ENCODE measurements at places on chromosomes 13 and 19.

DNA sequence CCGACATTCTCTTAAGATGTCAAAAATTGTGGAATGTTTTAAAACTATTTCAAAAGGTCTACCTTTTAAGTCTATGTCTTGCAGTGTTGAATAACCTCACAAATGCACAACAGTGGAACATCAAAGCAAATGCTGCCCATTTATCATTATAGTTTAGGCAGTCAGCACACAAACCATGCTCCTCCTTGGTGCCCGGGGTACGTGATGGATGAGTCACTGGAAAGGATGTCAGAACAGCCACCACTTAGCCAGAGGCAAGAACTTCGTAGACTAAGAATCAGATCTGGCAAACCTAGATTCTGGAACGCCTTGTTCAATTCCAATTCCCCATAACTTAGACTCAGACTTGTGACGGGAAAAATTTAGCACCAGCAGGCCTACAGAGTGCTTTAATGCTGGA, 343.6 kb downstream of the FGF9 start:
- no peaks in the 10 kb centered on the region for H3K27me3 ChIP-seq
- H3K4me3 ChIP-seq: no peak overlapping the region
- no peaks in the 10 kb centered on the region for H3K36me3 ChIP-seq
- H3K27ac ChIP-seq: no peak overlapping the region
- DNase-seq: no peak

GRCh38 chr13:108305655-108306054, 36.1 kb downstream of the TNFSF13B start:
- no peak overlapping the region for H3K4me3 ChIP-seq
- H3K4me1 ChIP-seq: no peaks in the 10 kb centered on the region
- no peaks in the 10 kb centered on the region for H3K36me3 ChIP-seq
- no peak for DNase-seq

GRCh38 chr19:55545443-55545842, at the start of gene SBK3:
Gene SBK3, minus strand, starts transcription at chr19:55545543. Its CDS starts 0 bp downstream, at chr19:55545543.
- H3K27ac ChIP-seq: no peak within 1 kb of the TSS
- peaks cover 3% of the 10 kb centered on the region for H3K27me3 ChIP-seq
- no peak within 1 kb of the TSS for H3K4me3 ChIP-seq
- peaks cover 30% of the 10 kb centered on the region for H3K4me1 ChIP-seq
- H3K36me3 ChIP-seq: no peaks in the 10 kb centered on the region
- no peak for DNase-seq

DNA sequence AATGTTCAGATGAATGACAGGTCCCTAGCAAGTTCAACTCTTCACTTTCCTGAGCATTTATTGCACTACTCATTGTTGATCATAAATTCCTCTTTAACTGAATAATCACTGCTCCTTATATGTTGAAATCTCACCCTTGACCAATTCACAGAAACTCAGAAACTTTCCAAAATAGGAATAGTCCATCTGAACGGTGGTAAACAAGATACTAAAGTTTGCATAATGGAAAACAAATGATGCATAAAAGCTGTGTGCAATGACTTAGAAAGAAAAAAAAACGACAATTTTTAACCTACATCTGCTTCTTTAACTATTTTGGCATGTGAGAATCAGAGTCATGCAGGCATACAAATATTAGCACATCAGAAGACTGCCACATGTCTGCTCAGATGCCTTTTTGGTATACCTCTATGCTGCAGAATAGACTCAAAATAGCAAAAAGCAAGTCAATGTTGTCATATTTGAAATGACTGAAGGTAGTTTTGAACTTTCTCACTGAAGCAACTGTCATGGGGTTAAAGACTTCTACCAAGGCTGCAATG, 34.8 kb downstream of the SLC10A2 start:
- no peaks in the 10 kb centered on the region for H3K36me3 ChIP-seq
- H3K27ac ChIP-seq: no peak overlapping the region
- no peak for DNase-seq

- peaks cover 4% of the 10 kb centered on the region for H3K27me3 ChIP-seq
- peaks cover 7% of the 10 kb centered on the region for H3K4me1 ChIP-seq
- H3K27ac ChIP-seq: no peak overlapping the region
- DNase-seq: no peak
These were observed 352.7 kb upstream of the ZNF507 start for GRCh38 chr19:31992750-31993149.

DNA sequence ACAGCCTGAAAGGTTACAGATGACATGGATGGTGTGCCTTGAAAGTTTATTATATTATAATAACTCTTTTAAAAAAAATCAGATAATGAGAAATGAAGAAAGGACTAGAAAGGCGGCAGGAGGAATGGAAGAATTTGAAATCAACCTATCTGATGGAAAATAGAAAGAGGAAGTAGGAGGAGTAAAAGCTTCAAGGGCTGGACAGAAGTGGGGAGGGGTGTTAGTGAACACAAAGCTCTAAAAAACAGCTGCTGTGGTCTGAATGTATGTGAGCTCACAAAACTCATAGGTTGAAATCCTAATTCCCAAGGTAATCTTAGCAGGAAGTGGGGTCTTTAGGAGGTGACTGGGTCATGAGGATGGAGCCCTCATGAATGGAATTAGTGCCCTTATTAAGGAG, 19.5 kb downstream of the CCDC70 start:
- H3K4me1 ChIP-seq: no peaks in the 10 kb centered on the region
- no peak for DNase-seq
- no peaks in the 10 kb centered on the region for H3K36me3 ChIP-seq
- no peak overlapping the region for H3K4me3 ChIP-seq
- H3K27ac ChIP-seq: no peak overlapping the region

- no peaks in the 10 kb centered on the region for H3K27me3 ChIP-seq
- H3K4me3 ChIP-seq: no peak overlapping the region
- H3K27ac ChIP-seq: 0 out of 2 replicates have a peak overlapping the region, but pooled peaks have one; percentile 45
- no peak for DNase-seq
- H3K36me3 ChIP-seq: no peaks in the 10 kb centered on the region
These were observed 19.3 kb downstream of the CCNE1 start for GRCh38 chr19:29831041-29831548.

- no peak overlapping the region for H3K27ac ChIP-seq
- no peaks in the 10 kb centered on the region for H3K4me1 ChIP-seq
- no peaks in the 10 kb centered on the region for H3K36me3 ChIP-seq
- no peak for DNase-seq
These were observed 4.0 kb upstream of the NWD1 start for GRCh38 chr19:16715611-16716010.

Measured in WTC11 (cell line).